ENCODE measurements at places on chromosomes 1 and 21. TPM values are rescaled to one million over a fixed set of nuclear protein-coding genes. Genes with fewer than 3 reads are reported as not detected.

DNA sequence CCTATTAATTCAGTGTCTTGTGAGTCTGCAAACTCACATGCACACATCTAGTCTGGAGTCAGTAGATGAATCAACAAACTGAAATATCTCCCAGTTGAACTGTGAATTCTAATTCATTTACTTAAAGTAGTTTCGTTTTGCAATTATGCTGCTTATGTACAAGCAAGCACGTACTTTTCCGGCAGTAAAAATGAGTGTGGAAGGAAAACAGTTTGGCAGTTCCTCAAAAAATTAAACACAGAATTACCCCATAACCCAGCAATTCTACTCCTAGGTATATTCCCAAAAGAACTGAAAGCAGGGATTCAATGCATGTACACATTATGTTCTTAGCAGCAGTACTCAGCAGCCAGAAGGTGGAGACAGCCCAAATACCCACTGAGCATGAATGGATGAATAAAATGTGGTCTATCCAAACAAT is 49.3 kb downstream of the GNB1 start:
- no peak for DNase-seq

- peak; percentile 73 for DNase-seq
Observed at GRCh38 chr1:215719552-215719951, 152.4 kb downstream of the KCTD3 start.

- no peak for DNase-seq
Observed at GRCh38 chr1:74486036-74486435, 26.4 kb downstream of the LRRC53 start.

DNA sequence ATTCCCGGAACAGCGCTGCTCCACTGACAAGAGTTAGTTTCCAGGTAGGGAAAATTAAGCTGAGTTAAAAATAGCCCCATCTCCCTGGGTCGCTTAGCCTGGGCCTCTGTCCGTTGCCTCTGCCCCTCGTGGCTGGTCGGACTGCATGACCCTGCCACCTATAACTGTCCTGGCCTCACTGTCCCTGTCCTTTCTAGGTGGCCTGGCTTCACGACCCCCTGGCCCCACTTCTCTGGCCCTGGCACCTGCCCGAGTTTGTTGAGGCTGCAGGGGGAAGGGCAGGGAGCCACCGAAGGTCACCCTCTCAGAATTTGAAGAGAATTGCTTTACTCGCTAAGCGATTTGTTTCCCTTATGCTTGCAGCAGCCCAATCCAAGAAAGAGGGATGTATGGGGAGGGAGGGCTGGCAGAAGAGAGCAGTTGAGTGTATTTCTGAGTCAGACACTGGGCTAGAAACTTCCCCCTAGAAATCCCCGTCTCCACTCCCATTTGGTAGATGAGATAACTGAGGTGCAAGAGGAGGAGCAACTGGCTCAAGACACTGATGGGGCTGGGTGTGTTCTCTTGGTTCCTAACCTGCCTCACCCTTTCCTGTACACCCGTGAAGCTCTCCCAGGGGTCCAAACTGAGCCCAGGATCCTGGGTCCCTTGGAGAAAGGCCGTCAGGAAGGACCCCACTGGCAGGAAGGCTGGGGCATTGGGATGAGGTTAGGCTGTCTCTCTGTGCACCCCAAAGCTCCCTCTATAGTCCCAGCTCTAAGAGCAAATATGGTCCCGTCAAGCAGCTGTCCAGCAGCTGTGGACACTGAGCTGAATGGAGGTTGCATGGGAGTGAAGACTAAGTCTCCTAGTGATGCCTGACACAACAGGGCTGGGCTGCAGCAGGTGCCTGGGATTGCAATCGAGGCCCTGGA is 2.9 kb upstream of the EDN2 start:
- DNase-seq = no peak

- DNase-seq = no peak
Observed at GRCh38 chr1:68953311-68953710, 456.4 kb upstream of the DEPDC1 start.

DNA sequence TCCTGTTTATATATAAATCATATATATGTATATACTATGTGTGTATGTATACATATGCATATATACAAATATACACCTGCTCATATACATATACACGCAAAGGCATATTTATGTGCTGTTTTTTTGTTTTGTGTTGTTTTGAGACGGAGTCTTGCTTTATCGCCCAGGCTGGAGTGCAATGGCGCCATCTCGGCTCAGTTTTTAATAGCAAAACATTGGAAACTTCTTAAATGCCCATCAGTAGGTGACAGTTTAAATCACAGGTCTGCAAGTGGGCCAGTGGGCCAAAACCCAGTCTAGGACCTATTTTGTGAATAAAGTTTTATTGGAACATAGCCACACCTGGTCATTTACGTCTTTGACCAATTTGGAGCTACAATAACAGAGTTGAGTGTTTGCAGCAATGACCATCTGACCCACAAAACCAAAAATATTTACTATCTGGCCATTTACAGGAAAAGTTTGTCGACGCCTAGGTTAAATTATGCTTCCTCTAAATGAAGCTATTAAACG is 132.3 kb downstream of the TOMM20 start:
- no peak for DNase-seq

DNA sequence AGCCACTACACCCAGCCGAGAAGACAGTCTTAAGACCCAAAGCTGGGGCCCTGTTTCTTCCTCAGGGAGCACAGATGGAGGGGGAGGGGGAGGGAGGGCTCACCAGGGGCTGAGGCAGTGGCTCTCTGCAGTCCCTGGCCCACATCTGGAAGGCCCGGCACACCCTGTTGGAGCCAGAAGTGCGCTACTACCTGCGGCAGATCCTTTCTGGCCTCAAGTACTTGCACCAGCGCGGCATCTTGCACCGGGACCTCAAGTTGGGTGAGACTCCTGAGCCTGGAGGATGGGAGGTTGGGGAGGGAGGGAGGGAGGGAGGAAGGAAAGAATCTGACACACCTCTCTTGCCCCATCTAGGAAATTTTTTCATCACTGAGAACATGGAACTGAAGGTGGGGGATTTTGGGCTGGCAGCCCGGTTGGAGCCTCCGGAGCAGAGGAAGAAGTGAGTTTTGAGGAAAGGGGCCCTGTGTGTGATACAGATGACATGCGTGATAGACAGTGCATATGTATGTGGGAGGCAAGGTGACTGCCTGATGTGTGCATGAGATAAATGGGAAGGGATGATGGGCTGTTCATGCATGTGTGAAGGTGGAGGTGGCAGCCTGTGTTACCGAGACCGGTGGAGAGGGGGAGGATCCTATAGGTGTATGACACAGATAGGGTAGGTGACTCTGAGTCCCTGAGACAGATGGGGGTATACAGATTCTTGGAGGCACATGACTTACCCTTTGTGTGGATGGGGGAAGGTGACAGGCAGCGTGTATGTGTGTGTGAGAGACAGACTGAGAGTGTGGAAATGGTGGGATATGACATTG is 1.5 kb downstream of the PLK3 start:
- DNase-seq = no peak

DNA sequence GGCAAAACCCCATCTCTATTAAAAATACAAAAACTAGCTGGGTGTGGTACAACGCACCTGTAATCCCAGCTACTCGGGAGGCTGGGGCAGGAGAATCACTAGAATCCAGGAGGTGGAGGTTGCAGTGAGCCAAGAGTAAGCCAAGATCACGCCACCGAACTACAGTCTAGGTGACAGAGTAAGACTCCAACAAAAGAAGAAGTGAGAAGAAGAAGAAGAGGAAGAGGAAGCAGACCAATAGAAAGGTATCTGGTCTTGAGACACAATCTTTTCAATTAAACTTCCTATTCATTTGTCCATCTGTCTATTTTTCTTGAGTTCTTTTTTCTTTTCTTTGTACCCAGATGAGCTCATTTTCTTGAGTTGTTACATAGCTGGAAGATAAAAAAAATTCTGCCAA is 55.7 kb upstream of the ACADM start:
- DNase-seq = no peak

GRCh38 chr1:207866471-207867135 is 44.3 kb downstream of the CD34 start:
- no peak for DNase-seq

GRCh38 chr1:2847086-2847985 is 45.8 kb upstream of the TTC34 start:
- DNase-seq = no peak

DNA sequence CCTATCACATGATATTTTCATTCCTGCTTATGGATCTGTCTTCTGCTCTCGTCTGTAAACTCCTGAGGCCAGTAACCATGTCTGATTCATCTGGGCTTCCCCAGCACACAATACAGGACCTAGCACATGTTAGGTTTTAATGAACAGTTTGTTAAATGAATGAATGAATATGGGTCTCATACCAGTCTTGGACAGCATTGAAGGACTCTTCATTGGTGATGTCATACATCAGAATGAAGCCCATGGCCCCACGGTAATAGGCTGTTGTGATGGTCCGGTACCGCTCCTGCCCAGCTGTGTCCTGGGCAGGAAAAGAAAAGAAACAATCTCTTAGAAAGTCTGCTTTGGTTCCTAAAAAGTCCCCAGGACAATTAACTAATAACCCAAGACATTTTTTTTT is 53.4 kb downstream of the RAB3B start:
- DNase-seq = no peak

DNA sequence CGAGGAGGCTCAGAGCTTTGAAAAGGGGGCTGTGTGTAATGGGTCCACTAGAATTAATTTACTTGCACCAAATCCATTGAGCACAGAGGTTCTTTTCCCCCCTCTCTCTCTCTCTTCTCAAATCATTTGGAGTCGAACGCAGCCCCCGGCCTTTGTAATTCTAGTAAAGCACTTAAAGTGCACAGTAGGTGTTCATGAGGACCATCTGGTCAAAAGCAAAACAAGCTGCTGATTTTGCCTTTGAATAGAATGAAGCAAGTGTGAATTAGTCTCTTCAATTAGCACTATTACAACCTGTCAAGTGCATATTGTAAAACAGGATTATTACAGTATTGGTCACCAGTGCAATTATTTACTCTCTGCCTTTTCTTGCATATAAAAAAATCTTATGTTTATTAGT is 259.9 kb downstream of the FAF1 start:
- no peak for DNase-seq

GRCh38 chr1:17244821-17245740 is 3.8 kb upstream of the PADI3 start:
- no peak for DNase-seq

GRCh38 chr1:94551449-94551848 is 9.9 kb upstream of the F3 start:
- DNase-seq = no peak

The NTMT2 gene
- not detected for total RNA-seq

The C8B gene
- total RNA-seq = not detected

The ADORA1 gene
- total RNA-seq = 0.21 TPM

The S100A11 gene
- 3,510 TPM for total RNA-seq

The VWA5B1 gene
- not detected for total RNA-seq

The RIMKLA gene
- total RNA-seq = not detected

The GALE gene
- 93.3 TPM for total RNA-seq

The TNNI3K gene
- total RNA-seq = not detected

The SYT14 gene
- total RNA-seq = 7.1 TPM

The PRELP gene
- 0.07 TPM for total RNA-seq
